AG09319 (cell line): ENCODE measurements at places on chromosomes 7 and 10.

DNA sequence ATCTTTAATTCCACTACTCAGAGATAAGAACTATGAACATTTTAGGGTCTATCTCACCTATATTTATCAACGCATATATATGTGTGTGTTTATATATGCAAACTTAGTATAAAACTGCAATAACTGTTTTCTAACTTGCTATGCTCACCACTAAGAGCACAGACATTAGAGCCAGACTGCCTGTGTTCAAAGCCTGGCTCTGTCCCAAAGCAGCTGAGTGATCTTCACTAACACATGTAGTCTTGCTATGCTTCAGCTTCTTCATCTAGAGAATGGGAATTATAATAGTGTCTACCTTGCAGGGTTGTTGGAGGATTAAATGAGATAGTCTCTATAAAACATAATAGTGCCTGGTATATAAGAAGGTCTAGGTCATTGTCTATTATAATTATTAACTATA lies 165.5 kb downstream of the MAGI2 start:
- DNase-seq: no peak

GRCh38 chr10:44847110-44847509 lies 64.0 kb upstream of the TMEM72 start:
- DNase-seq: no peak

GRCh38 chr10:129405389-129405788 lies 61.7 kb upstream of the MGMT start:
- no peak for DNase-seq

- DNase-seq: no peak
Measured at GRCh38 chr7:157799076-157799685, 462.4 kb downstream of the DNAJB6 start.

DNA sequence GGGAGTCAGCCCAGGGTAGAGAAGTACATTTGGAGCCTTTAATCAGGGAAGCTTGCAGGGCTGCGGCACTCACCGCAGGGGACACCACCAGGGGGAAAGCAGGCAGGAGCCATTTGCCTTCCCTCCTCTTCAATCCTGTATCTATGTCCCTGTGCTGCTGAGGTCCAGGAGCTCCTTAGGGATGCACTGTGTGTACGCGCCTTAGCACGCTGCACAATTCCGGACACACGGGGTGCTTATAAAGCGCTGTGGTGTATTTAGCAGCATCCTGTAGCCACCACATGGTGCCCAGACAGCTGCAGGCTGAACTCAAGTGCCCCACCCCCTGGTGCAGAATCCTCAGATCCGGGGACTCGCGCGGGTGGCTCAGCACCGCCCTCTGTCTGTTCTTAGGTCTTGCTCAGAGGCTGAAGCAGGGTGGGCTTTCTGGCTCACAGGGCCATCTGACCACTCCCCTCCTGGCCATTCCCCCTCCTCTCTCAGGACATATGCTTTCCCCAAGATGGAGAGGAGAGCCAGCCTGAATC lies 421.4 kb downstream of the SDK1 start:
- DNase-seq: no peak

DNA sequence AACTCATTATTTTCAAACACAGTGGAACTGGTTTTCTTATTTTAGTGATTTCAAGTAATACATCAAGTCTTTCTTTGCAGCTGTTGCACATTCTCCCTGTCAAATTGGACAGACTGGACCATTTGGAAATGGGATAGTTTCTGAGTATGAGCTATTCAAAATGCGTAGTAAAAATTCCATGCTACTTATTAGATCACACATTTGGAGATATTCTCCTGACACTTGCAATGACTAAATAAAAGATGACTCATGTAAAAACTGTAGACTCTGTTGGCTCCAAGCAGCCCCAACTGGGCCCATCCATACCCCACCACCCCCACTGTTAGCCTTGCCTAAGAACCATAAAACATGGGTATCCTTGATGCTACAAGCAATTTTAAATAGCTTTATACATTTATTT lies 25.9 kb upstream of the BICC1 start:
- DNase-seq: no peak

DNA sequence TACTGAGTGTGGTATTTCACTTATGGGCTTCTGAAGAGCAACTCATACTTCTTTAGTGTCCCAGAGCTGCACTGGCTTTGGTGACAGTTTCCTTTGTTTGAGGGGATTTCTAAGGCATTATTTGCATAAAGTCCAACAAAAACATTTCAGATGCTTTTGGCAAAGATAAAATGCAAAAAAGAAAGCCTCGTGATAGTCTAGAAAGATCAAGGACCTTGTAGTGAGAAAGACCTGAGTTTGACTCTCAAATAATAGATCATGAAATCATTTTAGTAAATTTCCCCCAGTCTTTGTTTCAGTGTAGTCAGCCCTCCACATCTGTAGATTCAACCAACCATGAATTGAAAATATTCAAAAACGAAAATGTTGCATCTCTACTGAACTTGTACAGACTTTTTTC lies 107.4 kb downstream of the EEPD1 start:
- no peak for DNase-seq

GRCh38 chr7:155408651-155409586 lies 49.0 kb upstream of the EN2 start:
- no peak for DNase-seq

DNA sequence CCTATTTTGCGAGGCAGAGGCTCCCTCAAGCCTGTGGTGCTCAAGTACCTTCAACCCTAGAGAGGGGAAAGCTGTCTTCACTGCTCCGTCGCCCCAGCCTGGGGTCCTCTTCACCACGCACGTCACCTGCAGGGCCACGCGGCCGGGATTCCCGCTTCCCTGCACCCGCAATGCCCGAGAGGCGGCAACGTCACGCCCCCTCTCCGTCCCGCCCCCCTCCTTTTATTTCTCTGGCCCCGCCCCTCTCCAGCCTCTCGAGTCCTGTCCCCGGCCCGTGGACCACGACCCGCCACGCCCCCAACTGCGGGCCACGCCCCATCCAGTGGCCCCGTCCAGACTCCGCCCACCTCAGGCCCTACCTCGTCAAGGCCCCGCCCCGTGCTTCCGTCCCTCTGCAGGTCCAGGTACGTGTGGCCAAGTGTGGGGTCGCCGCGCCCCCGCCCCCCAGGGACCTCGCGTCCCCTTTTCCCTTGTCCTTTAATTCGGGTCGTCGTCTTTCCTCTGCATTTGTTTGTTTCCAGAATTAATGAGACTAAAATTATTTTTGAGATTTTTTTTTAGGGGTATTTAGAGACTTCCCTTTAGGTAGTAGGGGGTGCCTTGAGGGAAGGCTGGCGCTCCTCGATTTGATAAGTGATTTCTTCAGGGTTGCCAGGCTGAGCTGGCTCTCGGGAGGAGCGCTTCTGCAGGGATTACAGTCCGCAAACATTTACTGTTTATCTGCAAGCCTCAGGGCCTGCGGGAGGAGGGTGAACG lies 69.8 kb upstream of the BAIAP2L1 start:
- no peak for DNase-seq

- no peak for DNase-seq
Measured at GRCh38 chr10:62386356-62387320, 12.5 kb downstream of the ZNF365 start.

DNA sequence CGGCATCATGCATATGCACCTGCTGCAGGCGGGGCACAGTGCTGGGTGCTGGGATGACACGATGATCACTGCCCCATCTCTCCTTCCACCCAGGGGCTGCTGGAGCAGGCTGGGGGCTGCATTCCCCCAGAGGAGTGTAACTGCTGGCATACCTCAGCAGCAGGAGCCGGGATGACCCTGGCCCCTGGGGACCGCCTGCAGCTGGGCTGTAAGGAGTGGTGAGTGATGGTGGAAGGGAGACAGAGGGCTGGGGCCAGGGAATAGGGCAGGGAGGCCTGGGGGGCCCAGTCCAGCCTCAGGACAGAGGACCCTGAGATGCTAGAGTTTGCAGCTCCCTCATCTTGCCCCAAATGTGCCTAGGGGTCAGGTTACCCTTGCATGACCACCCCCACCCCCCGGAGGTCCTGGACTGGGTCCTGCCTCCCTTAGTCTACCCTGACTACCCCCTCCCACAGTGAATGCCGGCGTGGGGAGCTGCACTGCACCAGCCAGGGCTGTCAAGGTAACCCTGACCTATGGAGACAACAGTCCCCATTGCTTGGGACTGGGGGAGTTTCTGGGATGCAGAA lies 14.5 kb upstream of the ZNF862 start:
- DNase-seq: no peak

DNA sequence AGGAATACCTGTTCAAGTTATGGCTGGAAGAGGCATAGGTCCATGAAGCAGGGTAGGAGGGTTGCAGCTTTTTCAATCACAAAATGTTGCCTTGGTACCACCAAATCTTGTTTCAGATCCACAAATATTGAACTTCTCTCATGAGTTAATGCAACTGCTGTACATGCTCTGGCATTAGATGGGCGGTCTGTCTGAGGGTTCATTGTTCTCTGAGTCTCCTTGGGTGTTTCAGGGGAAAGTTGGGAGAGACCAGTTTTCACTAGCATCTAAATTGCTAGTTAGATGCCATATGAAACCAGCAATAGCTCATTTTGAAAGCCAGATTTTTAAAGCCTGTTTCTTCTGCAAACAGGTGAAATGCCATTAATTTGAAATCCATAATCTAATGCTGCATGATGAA lies 27.8 kb upstream of the ELMO1 start:
- no peak for DNase-seq

DNA sequence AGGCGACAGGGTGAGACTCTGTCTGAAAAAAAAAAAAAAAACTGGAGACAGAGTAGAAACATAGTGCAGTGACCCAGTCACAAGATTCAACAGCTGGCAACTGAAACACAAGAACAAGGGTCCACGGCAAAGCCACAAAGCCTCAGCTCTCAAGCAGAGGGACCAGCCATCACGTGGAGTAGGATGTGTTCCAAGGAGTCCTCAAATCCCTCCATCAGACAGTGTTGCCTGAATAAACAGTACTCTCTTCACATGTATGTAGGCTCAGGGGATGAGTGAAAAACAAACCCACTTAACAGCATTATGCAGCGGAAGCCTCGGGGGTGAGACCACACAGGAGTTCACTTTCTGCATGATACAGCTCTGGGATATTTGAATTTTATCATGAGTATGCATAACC lies 62.0 kb downstream of the SLIT1 start:
- no peak for DNase-seq

- DNase-seq: no peak
Measured at GRCh38 chr10:93991596-93992284, 2.0 kb upstream of the PLCE1 start.

GRCh38 chr7:27161214-27161720 lies 4.1 kb downstream of the HOXA9 start:
- DNase-seq: no peak

DNA sequence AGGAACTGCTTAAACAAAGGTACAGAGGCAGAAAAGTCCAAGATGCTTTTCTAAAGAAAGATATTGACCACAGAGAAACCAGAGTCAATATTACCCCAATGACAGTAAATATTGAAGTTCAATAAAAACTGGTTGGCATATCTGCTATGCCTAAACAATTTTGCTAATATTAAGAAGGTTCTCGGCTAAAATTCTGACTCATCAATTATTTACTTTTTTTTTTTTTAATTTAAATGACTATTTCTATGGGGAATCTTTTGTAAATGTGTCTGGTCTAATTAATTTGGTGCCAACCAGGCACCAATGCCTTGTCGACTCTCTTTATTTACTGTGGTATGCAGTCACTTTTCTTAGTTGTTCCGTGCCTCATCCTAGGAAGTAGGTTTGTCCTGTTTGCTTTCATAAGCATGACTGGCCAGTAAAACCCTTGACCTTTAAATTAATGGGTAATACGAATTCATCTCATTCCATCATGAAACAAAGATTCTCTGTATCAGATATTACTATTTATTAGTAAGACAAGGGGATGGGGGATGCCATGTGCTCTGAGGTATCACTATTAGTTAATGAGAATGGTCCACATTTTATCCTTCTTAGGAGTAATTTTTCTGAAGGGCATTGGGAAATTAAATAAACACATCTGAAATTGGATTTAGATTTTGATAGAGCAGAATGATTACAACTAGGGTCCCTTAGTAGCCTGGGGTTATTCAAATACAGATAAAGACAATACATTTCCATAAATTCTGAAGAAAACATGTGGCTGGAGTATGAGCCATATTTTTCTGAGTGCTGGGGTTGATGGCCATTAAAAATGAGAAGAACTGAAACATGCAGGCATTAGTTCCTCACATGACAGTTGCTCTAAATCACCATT lies 154.4 kb downstream of the VTI1A start:
- DNase-seq: no peak

DNA sequence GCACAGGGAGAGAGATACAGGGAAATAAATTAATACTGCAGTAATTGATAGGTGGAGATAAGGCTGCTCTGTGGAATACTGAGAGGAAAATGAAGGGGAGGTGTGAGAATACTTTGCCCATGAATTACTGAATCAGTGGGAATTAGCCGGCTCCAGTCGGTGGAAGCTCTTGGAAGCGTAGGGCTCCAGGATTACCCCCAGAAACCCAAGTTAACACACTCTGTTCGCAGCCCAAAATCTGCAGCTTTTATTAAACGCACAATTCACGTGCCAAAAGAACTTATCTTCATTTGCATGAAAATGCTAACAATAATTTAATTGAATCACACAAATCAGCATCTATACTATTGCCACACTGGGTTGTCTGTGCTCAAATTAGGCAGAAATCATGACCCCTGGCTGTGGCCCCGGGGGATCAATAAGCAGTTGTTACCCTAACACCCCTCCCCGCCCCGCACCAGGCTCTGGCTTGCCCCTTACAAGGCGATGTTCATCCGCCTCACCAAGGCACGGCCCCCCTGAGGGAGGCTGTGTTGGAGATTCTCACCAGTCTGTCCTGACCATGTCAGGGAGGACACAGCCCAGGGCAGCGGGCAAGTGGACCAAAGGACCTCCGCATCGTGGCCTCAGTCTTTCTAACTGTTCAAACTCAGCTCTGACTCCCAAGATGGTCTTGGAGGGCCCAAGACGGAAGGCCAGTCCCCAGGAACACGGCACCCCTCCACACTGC lies 48.4 kb upstream of the MGMT start:
- no peak for DNase-seq

DNA sequence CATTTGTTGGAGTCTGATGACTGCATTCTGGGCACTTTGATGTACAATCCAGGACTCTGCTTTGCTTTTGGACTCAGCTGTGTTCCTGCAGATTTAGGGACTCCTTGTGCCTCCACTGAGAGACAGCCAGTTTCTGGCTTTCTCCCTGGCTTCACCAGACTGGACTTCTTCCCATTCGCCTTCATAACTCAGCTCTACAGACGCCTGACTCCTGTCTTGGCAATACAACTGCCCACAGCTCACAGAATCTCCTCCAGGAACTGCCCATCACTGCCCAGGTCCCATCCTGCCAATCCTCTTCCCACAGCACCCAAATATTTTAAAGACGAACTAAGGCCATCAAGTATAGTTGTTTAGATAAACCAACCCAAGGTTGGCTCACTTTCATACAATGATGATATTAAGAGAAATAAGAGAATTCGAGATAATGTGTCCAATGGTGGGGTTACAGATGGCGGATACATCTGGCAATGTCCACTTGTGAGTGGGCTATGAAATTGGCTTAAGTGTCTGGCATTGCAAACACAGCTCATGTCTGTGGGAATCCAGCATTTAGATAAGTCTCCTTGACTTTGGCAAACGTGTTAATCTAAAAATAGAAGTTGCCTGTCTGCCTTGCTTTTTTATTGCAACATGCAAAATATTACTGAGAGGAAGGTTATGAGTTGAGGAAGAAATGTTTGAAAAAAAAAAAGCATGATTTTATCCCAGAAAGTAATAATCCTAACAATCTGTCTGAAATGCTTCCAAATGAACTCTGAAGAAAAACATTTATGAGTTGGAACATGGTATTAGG lies 95.1 kb downstream of the ITGA8 start:
- peak; percentile 70 for DNase-seq
